ENCODE measurements at places on chromosomes 3 and 15.

GRCh38 chr3:11774296-11774877, 72.3 kb downstream of the TAMM41 start:
- no peak for DNase-seq

DNA sequence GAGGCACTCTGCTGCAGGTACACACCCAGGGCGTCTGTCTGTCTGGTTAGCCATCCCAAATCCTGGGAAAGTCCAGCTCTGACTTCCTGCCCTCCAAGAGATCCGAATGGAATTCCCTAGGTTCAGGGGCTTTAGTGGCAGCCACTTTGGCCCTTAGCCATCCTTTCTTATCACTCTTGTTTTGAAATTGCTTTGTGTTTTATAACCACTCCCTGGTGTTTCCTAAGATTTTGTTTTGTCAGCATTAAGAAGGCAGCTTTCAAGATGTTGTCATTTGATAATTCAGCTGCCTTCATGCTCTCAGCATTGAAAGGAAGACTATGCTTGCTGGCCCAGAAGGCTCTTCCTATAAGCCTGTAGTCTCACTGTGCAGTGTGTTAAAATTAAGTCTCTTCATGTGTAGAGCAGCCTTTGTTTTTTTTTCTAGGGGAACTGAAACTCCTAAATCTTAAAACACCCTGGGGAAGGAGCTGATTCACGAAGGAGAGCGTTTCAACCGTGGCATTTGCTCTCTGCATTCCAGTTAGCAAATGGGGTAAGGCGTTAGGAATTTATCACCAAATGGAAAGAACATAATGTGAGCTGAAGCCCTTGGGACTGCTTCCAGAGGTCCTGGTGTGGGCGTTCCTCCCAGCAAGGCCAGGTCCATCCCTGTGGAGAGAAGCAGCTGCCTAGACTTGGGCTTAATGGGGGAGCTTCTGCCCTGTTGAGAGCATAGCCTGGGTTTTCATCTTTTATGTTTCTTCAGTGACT, 14.2 kb upstream of the CLEC3B start:
- no peak for DNase-seq

GRCh38 chr15:75081150-75081549, 57.8 kb downstream of the PPCDC start:
- no peak for DNase-seq

DNA sequence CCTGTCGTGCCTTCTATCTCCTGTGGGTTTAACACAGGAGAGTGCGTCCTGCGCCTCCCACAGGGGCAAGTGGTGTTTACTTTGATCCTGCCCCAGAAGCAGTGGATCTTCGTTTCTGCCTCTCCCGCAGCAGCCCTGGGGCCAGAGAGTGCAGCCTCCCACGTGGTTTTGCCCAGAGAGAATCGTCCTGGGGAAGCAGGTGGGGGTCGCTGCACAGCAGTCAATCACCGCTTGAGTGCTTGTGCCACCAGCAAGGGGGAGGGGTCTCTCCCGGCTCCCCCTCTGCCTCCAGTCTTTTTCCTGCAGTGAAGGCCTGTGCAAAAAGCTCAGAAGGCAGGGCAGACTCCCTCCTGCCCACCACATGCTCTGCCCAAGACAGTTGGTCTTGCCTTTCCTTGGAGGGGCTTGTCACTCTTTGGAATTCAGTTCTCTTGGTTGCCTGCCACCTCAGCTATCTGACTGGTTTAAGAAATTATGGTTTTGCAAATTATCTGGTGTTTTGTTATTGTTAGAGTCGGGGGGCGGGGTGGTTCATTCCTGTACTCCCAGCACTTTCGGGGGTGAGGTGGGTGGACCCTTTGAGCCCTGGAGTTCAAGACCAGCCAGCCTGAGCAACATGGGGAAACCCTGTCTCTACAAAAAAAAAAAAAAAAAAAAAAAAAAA, 26.9 kb downstream of the STOML1 start:
- DNase-seq = no peak

DNA sequence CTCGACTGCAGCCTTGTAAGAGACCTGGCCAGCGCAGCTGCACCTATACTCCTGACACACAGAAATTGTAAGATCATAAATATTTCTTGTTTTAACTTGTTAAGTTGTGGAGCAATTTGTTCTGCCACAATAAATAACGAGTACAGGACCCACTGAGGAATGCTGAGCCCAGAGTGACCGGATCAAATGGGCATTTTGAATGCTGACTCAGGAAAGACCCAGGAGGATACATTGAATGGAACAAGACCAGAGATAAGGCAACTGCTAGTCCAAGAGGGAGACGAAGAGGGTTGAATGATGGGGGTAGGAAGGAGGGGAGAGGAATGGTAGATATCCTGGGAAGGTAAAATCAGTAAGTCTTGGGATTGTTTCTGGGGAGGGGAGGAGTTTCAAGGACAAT, 8.9 kb upstream of the C3orf70 start:
- DNase-seq = no peak

- no peak for DNase-seq
These were observed 697 bp upstream of the RAB5A start for GRCh38 chr3:19945969-19946831.

- no peak for DNase-seq
These were observed 41.7 kb downstream of the CADPS start for GRCh38 chr3:62833538-62833937.

DNA sequence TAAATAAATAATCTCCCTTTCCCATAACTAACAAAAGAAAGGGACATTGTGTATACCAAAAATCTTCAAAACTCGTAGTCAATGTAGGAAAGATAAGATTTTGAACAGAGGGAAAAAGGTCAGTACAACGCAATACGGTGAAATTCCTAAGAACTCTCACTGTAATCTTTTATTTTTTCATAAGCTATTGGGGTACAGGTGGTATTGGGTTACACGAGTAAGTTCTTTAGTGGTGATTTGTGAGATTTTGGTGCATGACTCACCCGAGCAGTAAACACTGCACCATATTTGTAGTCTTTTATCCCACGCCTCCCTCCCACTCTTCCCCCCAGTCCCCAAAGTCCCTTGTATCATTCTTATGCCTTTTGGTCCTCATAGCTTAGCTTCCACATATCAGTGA, 718.0 kb downstream of the TBL1XR1 start:
- no peak for DNase-seq

DNA sequence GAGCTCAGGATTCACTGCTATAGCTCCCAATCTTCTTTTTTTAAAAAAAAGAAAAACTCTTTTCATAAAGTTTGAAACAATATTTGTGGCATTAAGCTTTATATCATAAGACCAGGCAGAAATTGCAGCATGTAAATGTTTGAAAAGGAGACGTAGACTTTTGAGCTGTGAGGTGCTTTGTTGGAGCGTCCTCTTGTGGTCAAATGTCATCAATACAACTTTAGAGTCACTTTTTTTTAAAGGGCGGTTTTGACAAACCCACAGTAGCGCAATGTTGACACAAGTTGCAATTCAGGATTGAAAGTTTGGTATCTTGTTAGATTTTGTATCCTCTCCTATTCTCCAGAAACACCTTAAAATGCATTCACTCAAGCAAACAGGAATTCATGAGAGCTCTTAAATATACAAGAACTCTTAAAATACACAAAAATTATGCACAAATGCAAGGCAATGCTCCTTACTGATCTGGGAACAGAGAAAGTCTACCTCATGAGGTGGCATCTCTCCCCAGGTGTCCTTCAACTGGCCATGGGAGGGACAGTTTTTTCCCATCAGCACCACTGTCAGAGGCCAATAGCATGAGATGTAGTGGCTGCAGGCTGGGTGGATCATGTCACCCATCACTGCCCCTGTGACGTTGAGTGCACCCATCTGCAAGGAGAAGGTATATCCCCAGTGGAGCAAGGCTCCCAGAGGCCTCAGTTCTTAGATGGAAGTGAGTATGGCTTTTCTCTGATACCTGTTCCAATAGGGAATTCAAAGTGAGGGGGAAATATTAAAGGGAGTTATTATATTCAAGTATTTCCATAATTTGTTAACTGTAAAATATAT, 70.7 kb downstream of the ANXA2 start:
- peak; percentile 59 for DNase-seq

DNA sequence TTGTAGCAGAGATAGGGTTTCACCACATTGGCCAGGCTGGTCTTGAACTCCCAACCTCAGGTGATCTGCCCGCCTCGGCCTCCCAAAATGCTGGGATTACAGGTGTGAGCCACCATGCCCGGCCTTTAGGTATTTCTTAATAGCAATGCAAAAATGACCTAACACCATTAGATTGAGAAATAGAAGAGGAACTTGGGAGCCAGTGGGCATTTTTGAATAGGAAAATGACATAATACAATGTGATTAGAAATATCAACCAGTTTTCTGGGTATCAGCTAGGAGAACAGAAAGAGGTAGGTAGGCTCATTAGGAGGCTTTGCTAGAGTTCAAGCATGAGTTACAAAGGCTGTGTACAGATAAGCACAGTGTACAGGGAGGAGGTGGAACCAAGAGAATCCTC, 101.8 kb upstream of the TBC1D5 start:
- DNase-seq = no peak

DNA sequence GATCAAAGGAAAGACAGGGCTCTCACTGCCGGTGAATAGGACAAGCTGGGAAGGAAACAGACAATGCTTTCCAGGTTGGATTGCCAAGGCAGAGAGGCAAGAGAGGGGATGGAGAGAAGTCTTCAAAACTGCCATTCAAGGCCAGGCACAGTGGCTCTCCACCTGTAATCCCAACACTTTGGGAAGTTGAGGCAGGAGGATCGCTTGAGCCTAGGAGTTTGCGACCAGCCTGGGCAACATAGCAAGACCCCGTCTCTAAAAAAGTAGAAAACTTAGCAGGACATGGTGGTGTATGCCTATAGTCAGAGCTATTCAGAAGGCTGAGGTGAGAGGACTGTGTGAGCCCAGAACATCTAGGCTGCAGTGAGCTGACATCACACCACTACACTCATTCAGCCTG, 43.5 kb upstream of the IDH2 start:
- no peak for DNase-seq

GRCh38 chr3:194573680-194574437, 59.4 kb downstream of the TMEM44 start:
- DNase-seq = peak; percentile 33

DNA sequence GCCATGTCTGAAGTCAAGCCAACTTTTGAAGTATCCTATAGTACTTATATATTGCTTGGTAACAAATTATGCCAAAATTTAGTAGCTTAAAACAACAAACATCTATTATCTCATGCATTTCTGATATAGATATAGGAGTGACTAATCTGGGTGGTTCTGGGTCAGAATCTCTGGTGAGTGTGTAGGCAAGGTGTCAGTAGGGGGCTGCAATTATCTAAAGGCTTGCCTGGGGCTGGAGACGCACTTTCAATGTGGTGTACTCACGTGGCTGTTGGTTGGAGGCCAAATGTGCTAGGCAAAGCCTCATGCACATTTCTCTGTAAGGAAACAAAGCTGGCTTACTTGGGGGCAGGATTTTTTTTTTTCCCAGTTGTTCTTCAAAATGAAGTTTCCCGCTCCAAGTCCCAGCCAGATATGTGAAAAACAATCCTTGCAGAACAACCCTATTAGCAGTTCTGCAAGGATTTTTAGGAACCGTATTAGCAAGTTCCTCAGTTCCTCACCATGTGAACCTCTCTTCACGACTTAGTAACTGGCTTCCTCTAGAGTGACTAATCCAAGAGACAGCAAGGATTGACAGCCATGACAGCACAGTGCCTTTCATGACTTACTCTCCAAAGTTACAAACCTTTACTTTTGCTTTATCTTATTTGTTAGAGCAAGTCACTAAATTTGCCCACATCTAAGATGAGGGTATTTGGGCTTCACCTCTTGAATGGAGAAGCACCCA, 25.8 kb downstream of the GREM1 start:
- no peak for DNase-seq

- DNase-seq = no peak
These were observed 16.1 kb downstream of the PDCD10 start for GRCh38 chr3:167718582-167718981.

- no peak for DNase-seq
These were observed 55.9 kb upstream of the THRB start for GRCh38 chr3:24550588-24550987.

- DNase-seq = no peak
These were observed 15.3 kb downstream of the FYCO1 start for GRCh38 chr3:45980229-45980813.

DNA sequence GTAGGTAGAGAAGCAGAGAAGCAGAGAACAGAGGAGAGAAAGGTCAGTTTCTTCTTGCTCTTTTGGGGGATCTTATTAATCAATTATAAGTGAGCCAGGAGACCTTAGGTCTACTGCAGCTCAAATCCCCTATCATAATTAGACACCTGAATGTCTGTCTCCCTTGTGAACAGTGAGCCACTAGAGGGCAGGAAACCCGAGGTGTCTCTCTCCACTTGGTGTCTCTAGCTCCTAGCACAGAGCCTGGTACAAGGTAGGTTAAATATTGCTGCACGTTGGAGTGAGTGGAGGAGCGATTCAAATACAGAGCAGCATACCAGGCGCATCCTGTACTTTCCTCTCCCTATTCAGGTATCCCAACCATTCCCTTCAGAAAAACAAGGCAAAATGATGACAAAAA, 2.0 kb upstream of the ST8SIA2 start:
- DNase-seq = no peak

DNA sequence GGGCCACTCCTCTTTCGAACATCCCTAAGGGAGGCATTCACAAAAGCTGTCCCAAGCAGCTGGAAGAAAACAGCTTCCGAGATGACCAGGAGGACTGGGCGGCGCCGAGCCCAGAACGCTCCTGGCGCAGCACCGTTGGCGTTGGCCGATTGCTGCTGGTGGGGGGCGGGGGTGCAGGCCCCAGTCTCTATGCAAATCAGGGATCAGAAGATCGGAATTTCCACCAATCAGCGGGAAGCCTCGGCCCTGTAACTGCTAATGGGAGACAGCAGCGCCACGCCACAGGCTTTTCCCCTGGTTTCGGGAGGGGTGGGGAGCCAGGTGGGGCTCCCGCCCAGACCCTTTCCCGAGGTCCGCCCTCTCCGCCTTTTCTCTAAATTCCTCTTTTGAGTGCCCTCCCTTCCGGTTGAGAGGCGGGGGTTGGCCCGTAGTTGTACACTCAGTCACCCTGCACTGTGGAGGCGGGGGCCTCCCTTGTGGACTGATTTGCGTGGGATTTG, 27.0 kb downstream of the HMCES start:
- DNase-seq = peak; percentile 57

- DNase-seq = no peak
These were observed 60.8 kb downstream of the VGLL3 start for GRCh38 chr3:86930181-86930580.

DNA sequence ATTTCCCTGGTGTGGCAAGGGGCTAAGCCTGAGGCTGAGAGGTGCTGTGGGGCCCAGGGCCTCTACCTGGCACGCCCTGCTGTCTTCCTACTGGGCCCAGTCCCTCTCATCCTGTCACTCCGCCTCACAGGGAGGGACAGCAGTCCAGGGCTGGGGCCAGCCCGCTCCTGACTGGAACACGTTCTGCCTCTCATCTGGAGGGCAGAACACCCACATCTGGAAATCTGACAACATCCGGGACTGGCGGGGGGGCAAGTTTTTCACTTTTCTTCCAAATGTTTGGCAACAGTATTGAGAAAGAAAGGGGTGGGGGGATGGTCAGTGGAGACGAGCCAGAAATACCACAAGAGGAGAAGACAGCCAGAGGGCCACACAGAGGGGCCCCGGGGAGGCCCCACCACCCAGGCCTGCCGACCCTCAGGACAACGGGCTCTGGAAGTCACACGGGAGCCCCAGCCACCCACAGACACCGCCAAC, 1.8 kb upstream of the MYL3 start:
- no peak for DNase-seq

GRCh38 chr3:158936530-158937113, 134.8 kb downstream of the MFSD1 start:
- no peak for DNase-seq

GRCh38 chr15:66757521-66757920, 55.5 kb downstream of the SMAD6 start:
- DNase-seq = no peak

- no peak for DNase-seq
These were observed 227.5 kb downstream of the DTWD1 start for GRCh38 chr15:49848282-49848724.
